ENCODE measurements at places on chromosomes 6 and 20. TPM values are rescaled to one million over a fixed set of nuclear protein-coding genes. Genes with fewer than 3 reads are reported as not detected.

Gene SIRPB2
- total RNA-seq: 1.0 TPM

GRCh38 chr6:144722925-144723324, 437.8 kb downstream of the UTRN start:
- ATAC-seq: no peak

- ATAC-seq: no peak
Measured at GRCh38 chr6:20681243-20681684, 147.0 kb downstream of the CDKAL1 start.

Gene ELOVL4
- total RNA-seq: 6.8 TPM

Gene RBPJL
- not detected for total RNA-seq

GRCh38 chr6:133631421-133631820, 257.5 kb upstream of the TCF21 start:
- no peak for ATAC-seq

- ATAC-seq: no peak
Measured at GRCh38 chr20:64228751-64229506, 26.6 kb upstream of the PCMTD2 start.

- ATAC-seq: peak; percentile 24
Measured at GRCh38 chr20:25083773-25084625, 2.1 kb upstream of the VSX1 start.

- peak; percentile 32 for ATAC-seq
Measured at GRCh38 chr20:20549267-20549612, 163.2 kb downstream of the RALGAPA2 start.

- ATAC-seq: no peak
Measured at GRCh38 chr6:82866446-82866845, 199.2 kb downstream of the UBE3D start.
